Cortex of kidney (tissue), 1 donor: ENCODE measurements at places on chromosomes 3 and 15.

DNA sequence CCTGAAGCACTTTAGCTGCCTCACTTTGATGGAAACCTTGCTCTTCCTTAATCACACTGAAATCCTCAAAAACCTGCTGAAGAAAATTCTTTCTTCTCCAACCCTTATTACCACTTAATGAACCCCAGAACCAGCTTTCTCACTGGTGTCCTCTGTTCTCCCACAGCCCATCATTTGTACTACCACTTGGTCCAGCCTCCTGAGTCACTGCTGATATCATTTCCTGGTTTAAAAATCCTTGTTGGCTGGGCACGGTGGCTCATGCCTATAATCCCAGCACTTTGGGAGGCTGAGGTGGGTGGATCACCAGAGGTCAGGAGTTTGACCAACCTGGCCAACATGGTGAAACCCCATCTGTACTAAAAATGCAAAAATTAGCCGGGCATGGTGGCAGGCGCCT lies 418.6 kb upstream of the KCNMB2 start:
- DNase-seq: no peak

GRCh38 chr3:107239703-107240102 lies 137.5 kb upstream of the CCDC54 start:
- no peak for DNase-seq

DNA sequence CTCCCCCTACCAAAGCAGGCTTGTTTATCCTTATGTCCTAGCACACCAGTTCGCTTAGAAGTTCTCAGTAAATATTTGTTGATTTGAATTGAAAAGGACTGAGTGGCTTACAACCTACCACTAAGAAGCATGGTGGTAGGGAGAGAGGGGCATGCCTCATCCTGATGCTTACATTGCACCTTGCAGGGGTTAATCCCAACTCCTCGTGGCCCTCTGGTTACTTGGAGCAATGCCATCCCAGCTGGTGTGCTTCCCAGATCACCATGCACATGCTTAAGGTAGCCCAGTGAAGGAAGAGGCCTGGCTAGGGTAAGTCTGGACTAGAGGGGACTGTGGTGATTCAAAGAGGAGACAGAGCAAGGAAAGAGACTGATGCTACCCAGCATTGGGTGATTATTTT lies 253.3 kb downstream of the CLSTN2 start:
- DNase-seq: no peak

DNA sequence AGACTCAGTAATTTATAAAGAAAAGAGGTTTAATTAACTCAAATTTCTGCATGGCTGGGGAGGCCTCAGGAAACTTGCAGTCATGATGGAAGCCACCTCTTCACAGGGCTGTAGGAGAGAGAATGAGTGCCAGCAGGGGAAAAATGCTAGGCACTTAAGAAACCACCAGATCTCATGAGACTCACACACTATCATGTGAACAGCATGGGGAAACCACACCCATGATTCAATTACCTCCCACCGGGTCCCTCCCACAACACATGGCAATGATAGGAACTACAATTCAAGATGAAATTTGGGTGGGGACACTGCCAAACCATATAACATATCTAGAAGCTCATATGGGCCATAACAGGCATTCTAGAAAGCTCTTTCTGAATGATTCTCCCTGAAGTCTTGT lies 190.3 kb downstream of the WNT5A start:
- DNase-seq: no peak

- no peak for DNase-seq
Observed at GRCh38 chr15:96402403-96402802, 71.9 kb downstream of the NR2F2 start.

- DNase-seq: no peak
Observed at GRCh38 chr3:114557791-114558190, 264.0 kb downstream of the TIGIT start.

GRCh38 chr3:193621127-193621526 lies 28.1 kb downstream of the OPA1 start:
- DNase-seq: no peak

GRCh38 chr15:100758555-100758954 lies 121.1 kb upstream of the ALDH1A3 start:
- no peak for DNase-seq

DNA sequence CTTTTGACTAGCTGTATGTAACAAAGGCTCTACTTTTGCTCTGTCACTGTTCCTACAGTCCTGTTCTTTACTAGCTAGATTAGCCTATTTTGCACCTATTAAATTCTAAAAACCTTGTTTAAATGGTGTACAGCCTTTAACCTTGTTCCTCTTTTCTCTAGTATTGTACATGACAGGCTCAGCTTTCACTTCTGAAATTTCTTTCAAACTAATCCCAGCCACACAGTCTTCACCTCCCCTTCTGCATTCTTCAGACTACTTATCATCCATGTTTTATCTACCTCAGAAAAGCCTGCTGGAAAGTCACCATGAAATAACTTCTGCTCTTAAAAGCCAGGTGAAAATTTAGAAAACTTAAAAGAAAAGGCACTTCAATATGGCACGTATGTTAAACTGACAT lies 122.4 kb downstream of the NECTIN3 start:
- no peak for DNase-seq

DNA sequence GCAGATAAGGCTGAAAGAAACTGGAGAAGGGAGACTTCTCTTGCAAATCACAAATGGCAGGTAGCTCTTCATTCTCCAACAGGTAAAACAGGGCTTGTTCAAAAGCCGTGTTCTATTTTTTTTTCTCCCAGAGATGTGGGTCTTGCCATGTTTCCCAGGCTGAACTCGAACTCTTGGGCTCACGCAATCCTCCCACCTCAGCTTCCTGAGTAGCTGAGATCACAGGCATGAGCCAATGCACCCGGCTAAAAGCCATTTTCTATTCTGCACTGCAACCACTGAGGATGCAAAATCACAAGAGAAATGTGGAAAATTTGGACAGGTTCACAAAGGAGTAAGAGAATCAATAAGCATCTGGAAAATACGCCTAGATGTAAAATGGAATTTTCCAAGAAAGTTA lies 19.5 kb downstream of the EIF4E3 start:
- DNase-seq: no peak

DNA sequence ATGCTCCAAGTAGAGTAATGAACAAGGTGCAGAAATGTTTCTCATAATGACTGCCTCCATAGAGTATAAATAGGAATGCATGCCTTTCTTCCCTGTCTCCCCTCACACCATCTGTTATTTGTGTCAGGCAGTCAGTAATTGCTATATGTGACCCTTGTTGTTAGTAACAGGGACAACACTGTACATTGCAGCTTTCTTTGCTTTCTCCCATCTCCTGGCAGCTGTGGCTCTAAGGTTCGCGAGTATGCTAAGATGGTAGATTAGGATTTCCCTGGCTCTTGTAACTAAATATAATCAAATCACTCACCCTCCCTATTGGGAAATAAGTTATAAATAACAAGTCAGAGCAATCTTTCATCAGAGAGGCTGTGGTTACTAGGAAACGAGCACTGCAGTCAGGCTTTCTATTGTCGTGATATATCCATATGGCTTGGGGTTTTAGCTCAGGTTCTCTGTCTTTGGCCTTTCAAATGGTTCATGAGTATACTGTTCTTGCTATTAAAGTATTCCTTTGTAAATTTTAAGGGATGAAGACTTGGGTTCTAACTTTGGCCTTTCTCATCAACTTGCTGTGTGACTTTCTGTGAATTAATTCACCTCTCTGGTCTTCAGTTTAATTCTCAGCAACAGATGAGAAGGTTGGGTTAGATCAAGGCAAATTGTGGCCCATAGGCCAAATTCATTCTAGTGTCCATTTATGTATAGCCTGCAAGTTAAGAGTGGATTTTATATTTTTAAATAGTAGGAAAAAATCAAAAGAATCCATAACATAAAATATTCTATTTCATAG lies 8.1 kb upstream of the MINDY4B start:
- DNase-seq: no peak

DNA sequence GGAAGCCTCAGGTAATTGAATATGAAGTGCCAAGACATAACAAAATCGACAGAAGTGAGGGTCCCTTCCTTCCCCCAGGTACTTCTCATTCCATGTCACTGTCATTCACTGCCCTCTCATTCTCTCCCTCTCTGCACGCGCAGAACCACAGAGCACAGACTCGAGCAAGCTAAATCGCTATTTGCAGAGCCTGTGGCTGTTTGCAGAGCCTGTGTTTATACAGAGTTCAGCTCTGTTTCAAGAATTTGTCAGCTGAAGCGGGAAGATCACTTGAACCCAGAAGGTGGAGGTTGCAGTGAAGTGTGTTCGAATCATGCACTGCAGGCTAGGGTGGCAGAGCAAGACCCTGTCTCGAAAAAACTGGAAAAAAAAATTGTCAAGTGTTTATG lies 2.5 kb downstream of the VILL start:
- DNase-seq: no peak

- DNase-seq: no peak
Observed at GRCh38 chr15:79003301-79003700, 58.5 kb upstream of the CTSH start.

GRCh38 chr3:194449913-194450312 lies 36.9 kb downstream of the ATP13A3 start:
- no peak for DNase-seq

DNA sequence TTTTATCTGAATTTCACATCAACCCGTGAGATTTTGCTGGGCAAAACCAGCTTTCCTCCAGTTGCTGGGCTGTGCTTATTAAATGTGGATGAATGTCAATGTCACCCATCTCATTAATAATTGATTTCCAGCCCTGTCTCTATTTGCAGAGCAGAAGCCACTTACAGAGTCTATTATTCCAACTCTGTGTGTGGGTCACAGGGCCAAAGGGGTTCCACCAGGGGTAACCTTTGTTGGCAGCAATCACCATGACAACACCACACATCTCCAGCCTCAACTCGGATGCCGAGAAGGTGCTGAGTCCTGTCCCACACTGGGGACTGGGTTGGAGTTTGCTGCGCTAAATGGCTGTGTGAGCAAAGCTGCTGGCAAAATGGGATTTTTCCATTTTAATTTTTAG lies 51.1 kb upstream of the WNT5A start:
- no peak for DNase-seq

DNA sequence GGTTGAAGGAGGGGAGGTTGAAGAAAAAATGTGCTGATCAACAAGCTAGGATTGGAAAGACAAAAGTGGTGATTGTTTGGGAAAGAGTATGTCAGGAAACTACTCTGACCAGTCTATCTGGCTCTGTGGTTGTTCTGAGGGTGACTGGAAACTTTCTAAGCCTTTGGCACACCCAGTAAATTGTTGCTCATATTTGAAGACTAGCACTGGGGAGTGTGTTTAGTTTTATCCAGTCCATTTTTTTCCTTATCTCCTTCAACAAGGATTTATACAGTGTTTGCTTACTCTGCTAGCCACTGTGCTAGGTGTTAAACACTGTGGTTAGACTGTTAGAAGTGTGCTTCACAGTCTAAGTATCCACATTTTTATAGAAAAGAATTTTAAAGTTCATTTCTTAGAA lies 28.8 kb downstream of the PPM1L start:
- DNase-seq: no peak

DNA sequence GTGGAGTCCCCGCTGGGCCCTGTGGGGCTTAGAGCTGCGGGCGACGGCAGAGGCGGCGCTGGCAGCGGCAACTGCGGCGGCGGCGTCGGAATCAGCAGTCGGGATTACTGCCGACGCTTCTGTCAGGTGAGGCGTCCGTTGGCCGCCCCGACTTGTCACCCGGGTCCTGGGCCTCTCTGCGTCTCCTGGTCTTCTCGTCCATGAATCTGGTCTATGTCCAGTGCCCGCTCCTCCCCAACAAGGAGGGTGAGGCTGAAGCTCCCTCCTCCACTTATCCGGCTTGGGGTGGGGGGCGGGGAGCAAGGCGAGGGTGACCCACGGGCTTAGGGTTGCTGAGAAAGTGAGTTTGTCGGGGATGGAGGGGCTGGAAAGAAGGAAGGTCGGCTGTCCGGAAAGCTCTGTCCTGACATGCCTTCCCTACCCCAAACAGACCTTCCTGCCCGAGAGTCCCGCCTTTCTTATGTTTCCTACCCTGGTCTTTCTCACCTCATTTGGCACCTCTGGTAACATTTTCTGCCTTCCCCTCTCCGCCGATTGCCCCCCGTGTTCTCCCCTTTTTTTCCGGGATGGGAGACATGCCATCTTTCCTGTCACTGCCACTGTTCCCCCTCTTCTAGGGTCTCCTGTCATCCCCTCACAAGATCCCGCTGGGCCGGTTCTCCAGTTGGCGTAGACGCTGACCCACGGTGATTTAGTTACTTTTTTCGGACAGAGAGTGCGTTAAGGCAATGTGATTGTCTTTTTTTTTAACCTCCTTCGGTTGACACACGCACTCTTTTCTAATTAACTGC lies 520 bp downstream of the ZNF654 start:
- DNase-seq: no peak

GRCh38 chr3:135905058-135905724 lies 60.3 kb upstream of the PPP2R3A start:
- DNase-seq: no peak

DNA sequence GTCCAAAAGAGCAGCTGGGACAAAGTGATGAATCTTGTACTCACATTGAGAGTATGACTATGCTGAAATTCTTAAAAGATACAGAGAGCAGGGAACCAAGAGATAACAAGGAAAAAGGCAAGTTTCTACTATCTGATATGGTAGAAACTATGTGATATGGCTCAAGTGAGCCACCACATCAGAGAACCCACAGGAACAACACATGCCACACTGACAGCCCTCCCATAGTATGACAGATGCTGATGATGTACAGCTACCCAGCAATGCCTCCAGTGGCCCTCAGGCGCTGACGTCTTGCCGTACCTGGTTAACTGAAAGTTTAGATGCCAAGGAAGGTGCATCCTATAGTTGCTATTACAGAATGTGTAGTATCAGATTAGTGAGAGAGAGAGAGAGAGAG lies 42.4 kb downstream of the CHAC1 start:
- DNase-seq: no peak

- DNase-seq: no peak
Observed at GRCh38 chr3:105911496-105911895, 42.7 kb upstream of the CBLB start.

DNA sequence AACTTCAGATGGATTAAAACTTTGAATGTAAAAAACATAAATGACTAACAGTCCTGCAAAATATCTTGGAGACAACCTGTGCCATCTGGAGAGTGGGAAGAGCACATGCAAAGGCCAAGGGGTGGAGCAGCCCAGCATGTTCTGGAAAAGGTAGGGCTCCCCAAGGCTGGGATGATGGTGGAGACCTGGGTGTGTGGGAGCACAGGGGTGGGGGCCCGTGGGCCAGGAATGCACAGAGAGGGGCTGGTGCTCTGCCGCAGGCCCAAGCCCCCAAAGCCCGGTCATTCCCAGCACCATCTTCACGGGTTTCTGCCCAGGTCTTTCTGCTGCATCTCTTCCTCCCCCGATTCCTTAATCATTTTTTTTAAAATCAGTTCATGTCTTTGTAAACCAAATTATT lies 9.7 kb upstream of the GATA2 start:
- no peak for DNase-seq

- no peak for DNase-seq
Observed at GRCh38 chr3:73473898-73474416, 150.8 kb downstream of the PDZRN3 start.

DNA sequence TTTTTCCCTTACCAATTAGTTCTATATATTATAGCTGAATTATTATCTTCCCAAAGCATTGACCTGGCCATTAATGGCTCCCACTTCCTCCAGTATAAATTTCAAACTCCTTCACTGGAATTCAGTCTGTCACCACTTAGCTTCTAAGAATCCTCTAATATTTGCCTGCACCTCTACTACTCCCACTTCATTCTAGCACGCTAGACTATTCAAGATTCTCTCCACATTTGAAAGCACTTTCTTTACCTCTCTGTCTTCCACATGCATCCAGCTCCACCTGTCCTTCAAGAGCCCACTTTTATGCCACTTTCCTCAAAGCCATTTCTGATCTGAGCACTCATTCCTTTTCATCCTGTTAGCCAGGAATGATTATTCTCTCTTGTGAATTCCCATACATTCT lies 15.0 kb downstream of the SENP8 start:
- DNase-seq: no peak
